Renal cortical epithelial cell (primary cell): ENCODE measurements at places on chromosomes 5 and 9. TPM values are rescaled to one million over a fixed set of nuclear protein-coding genes. Genes with fewer than 3 reads are reported as not detected.

GRCh38 chr5:21173526-21173925 is 1185.5 kb upstream of the CDH18 start:
- no peak for DNase-seq

ADAMTS13 gene
- total RNA-seq = 0.52 and 6.0 TPM in 2 replicates

DNA sequence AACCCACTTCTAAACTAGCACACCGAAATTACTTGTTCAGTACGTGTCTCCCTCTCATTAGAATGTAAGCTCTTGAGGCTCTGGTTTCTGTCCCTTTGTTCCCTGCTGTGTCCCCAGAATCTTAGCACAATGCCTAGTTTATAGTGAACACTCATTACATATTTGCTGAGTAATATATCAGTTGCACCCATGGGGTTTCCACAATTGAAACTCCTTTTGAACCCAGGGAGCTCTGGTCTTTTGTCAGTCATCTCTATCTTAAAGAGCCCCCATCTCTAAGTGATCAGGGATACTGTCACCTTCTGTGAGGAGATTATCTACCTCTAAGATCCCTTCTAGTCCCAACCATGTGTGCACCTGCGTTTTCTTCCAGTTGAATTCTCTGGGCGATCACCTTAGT is 12.8 kb downstream of the CAMK4 start:
- no peak for DNase-seq

CETN3 gene
- total RNA-seq = 17.7 and 25.2 TPM in 2 replicates

DNA sequence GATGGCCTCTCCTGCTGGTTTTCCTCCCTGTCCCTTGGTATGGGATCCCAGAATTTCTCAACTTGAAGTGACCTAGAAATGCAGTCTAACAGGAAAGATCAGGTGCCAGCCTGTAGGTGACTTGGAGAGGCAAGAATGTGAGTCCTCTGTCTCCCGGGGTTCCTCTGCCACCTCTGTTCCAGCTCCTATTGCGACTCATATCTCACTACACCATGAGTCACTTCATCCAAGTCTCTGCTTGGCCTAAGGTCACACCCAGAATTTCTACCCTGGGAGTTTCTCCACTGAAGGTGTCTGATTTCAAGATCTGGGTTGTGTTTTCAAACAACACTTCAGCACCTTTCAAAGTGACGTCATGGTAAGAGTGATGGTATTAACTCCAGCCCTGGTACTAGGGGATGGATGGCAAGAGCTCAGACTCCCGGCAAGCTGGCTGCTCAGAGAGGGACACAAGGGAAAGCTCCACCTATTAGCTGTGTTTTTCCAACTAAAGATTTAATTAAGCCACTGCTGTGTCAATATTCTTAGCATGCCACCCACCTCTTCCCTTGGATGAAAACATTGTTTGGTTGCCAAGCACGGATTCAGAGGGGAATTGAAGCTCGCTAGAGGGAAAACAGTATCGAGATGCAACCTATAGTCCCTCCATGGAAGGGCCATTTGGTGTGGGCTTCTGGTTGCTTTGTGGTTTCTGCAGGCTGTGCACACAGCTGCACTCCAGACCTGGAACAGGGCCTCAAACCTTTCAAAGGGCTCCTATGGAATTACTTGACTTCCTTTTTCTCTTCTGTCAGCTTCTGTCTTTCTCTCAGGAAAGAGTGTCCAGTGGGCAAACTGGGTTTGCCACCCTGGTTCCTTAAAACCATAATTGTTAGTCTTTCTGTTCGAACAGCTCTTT is 205.7 kb downstream of the GAS1 start:
- peak; percentile 90 for DNase-seq

DNA sequence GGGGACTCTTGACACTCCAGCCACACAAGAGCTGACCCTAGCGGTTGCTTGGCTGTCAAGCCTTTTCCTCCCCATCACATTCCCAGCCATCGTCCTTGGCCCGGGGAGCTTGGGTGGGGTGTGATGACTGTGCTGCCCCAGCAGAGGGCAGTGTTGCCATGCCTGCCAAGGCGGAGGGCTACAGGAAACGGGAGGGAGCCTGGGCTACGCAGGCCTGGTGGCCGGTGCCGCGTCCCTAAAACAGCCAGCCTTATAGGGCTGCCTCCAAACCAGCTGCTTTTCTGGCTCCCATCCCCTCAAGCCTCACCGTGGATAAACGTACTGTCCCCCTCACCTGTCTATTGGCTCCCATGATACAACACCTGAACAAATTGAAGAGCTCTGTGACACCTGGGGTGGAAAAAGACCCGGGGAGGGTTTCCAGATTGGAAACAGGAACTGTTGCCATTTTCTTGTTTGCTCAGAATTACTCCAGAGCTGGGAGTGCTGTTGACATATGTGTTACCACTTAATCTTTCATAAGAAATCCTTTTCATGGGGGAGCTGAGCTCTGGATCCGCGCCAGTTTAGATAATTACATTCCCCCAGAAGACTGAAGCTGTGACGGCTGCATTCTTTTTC is 72.8 kb upstream of the ASTN2 start:
- peak; percentile 52 for DNase-seq

DNA sequence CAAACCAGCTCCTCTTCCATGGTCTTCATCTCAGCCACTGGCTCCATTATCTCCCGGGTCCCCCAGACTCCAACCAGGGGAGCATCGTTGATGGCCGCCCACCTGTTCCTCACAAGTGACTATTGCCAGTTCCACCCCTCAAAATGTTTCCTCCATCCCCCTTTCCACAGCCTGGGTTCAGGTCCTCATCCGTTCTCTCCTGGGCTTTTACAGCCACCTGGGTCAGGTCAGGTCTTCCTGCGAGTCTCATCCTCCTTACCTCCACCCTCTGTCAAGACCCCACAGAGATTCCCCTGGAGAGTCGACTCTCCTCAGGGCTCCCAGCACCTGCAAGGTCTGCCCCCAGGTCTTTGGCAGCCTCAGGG is 133.2 kb downstream of the PAX5 start:
- DNase-seq = no peak

LRSAM1 gene
- 14.4 and 19.8 TPM in 2 replicates for total RNA-seq

FBP1 gene
- total RNA-seq = 0.10 and 2.3 TPM in 2 replicates

OGN gene
- not detected in 2 replicates for total RNA-seq

GRCh38 chr5:177176175-177176711 is 42.7 kb downstream of the NSD1 start:
- no peak for DNase-seq
